Choroid plexus epithelial cell (primary cell): ENCODE measurements at places on chromosomes 6 and 20.
A peak's percentile ranks its signal among the peaks of the same experiment; 100 is the strongest.

DNA sequence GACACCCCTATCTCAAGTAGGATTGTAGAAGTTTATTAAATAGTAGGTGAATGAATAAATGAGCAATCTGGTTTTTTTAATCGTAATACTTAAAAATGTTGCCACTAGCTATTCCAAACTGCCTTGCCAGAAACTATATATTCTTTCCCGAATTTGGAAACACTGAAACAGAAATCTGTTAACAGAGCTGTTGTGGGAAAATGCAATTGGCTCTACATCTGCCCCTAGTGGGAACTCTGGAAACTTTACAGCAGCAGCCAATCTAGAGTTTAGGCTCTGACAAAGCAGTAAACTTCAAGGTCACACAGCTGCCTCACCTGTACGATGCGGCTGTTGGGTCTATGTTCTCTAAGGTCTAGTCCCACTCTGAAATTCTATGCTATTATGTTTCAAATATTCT is 41.7 kb downstream of the SYNE1 start:
- DNase-seq = peak; percentile 38

GRCh38 chr6:78131521-78131920 is 478.7 kb downstream of the MEI4 start:
- DNase-seq = no peak

DNA sequence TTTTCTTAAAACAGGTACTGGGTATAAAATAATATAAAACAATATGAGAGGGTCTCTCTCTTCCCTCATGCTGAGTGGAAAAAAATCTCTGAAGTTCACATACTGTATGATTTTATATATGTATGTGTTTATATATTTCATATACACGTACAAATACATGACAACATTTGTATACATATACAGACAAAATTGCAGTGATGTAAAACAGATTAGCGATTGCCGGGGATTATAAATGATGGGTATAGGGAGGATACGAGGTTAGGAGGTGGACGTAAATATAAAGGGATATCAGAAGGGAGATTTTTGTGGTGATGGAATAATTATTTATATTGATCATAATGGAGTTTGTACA is 194.8 kb upstream of the PRSS16 start:
- no peak for DNase-seq

GRCh38 chr6:169638388-169638787 is 63.4 kb downstream of the WDR27 start:
- DNase-seq = no peak

GRCh38 chr20:58043236-58044140 is 185.0 kb downstream of the ANKRD60 start:
- no peak for DNase-seq

DNA sequence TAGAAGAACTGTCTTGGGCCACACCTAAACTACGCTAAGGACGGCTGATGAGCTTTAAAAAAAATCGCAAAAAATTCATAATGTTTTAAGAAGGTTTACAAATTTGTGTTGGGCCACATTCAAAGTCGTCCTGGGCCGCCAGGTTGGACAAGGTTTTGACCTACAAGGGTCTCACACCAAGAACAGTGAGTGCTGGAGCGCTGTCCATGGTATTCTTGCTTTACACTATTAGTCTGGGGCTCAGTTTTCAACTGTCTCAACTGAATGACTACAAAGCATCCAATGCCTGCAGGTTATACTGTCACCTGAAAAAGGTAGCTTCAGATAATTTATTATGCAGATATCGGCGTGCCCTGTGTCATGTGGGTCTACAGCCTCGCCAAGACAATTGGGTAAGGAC is 3.7 kb upstream of the FAXC start:
- peak; percentile 18 for DNase-seq

- no peak for DNase-seq
Observed at GRCh38 chr6:43740961-43741764, 28.8 kb upstream of the VEGFA start.

- no peak for DNase-seq
Observed at GRCh38 chr20:49852522-49853080, 40.0 kb downstream of the SLC9A8 start.

GRCh38 chr6:167699141-167699931 is 127.4 kb upstream of the AFDN start:
- DNase-seq = peak; percentile 35

DNA sequence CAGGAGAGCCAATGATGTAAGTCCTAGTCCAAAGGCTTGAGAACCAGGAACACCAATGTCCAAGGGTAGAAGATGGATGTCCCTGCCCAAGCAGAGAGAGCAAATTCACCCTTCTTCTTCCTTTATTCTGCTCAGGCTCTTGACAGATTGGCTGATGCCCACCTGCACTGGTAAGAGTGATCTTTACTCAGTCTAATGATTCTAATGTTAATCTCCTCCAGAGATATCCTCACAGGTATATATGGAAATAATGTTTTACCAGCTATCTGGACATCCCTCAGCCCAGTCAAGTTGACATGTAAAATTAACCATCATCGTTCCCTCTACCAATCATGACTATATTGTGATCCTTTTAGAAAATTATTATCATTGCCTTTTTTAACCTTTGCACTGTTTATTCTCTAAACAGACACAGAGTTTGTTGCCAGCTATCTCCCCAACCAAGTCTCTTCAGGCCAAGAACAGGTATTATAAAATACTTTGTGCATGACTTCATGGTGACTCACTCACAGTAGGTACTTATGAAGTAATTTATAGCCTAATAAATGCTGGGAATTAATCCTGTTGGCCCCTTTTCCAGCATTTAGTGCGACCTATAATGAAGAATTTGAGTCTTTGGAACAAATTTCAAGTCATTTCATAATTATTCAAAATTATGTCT is 26.2 kb upstream of the TSHZ2 start:
- no peak for DNase-seq

- DNase-seq = no peak
Observed at GRCh38 chr6:164167873-164168405, 753.4 kb downstream of the QKI start.

DNA sequence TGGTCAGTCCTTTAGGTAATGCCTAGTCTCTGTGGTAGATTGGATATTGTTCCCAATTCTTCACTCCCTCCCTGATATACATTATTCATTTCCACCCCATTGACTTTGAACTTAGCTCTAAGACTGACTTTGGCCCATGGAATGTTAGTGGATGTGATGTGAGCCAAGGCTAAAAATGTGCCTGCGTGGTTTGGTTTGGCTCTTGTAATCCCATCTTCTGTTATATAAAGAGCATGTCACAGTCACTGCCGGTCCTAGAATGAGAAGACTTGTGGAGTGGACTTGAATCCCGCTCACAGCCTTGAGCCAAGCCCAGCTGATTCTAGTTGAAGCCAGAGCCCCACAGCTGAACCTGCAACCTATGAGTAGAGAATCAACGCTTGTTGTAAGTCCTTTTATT is 23.6 kb upstream of the DNAAF9 start:
- DNase-seq = no peak

DNA sequence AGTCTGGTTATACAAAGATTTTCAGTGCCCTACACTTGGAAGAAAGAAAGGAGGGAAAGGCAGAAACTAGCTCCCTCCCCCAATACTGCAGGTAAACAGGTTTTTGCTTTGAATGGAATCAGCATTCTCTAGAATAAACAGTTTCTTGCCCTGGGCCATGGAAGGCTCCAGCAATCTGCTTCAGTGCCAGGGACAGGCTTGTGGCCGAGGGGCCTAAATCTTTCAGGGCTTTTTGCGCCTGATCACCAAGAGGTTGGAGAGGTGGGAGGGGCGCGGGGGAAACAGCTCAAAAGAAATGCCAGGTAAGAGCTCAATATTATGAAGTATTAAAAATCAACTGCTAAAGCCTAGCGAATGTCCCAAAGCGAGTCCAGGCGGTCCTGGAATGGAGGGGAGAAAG is 23.8 kb downstream of the TFAP2B start:
- DNase-seq = no peak

- DNase-seq = peak; percentile 99
Observed at GRCh38 chr6:137737836-137738596, 129.0 kb upstream of the TNFAIP3 start.

GRCh38 chr6:71420095-71420692 is 131.6 kb downstream of the OGFRL1 start:
- peak; percentile 35 for DNase-seq

DNA sequence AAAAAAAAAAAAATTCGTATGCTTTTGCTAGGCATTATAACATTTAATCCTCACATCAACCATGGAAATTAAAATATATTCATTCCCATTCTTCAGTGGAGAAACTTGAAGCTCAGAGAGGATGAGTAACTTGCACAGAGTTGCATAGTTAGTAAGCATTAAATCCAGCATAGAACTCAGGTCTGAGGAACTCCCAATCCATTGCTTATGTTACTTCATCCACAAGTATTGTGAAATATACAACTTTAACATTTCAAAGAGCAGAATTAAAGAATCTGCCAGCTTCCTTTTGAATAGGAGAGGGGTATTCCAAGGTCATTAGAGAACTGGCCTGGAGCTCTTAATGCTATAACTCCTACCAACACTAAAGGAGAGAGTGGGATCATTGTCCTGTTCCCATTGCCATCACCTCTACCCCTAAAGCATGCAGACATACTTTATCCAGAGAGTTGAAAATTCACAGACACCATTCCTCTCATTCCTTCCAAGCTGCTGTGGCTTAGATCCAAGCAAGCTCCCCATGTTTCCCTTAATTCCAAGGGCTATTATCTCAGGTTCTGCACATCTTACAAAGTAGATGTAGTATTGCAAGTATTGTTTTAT is 91.9 kb downstream of the FLRT3 start:
- DNase-seq = peak; percentile 35

DNA sequence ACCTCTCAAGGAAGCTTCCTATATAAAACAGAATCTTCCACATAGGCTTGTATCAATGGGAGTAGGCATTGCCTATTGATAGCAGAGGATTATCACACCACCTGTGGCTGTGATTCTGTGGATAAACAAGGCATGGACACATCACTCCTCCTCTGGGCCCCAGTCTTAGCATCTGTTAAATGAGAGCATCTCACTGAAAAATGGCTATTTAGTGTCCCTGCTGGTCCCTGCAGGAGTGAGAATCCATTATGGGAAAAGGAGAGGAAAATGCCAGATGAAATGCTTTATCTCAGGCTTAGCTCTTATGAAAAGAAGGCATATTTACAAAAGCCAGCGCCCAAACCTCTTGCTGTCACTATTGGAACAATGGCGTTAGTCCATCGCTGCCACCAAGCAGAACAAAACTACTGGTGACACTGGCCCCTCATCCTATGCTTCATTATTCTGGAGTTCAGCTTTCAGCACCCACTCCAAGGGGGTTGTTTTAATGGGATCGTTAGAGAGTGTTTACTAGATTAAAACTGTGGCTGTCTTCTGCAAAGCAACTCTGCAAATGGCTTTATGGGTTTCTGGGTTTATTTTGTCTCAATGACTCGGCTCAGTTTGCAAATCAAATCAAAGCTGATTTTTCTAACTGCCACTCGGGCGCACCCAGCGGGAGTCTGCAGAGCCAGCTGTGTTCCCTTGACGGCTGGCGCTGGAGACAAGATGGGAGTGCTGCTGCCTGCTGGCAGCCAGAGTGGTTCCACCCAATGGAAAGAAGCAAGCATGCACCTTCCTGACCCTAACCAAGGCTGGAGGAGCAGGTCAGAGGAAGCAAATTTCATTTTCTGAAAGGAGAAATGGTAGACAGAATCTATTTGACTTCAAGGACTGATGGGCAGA is 658.8 kb upstream of the CHD6 start:
- DNase-seq = no peak

DNA sequence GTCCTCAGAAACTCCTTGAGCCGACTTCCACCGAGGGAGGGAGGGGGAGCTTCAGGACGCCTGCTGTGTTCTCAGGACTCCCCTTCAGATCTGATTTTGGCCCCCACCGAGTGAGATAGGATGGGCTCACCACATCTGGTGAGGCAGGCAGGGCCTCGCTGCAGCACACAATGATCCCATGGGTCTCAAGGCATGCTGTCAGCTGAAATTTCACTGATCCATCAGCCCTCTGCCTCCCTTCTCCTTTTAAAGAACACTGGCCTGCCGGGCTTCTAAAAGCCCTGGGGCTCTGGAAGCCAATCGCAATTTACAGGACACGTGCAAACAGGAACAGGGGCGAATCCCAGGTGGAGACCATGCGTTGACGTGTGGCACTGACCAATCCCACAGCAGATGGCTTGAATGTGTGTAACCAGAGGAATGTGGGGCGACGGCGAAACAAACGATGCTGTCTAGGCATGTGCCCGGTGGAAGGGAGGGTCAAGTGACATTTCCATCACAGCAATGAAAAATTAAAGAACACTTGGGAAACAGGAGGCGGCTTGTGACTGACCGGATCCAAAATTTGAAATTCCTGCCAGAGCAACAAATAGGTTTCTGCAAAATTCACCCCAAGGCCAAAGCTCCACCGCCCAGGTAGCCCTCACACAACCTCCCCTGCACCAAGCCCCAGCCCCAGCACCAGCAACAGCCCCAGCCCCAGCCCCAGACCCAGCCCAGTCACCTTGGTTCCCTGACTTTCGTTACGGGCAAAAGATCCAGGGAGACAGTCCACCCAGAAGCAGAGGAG is 167.1 kb upstream of the ZNF337 start:
- peak; percentile 13 for DNase-seq

DNA sequence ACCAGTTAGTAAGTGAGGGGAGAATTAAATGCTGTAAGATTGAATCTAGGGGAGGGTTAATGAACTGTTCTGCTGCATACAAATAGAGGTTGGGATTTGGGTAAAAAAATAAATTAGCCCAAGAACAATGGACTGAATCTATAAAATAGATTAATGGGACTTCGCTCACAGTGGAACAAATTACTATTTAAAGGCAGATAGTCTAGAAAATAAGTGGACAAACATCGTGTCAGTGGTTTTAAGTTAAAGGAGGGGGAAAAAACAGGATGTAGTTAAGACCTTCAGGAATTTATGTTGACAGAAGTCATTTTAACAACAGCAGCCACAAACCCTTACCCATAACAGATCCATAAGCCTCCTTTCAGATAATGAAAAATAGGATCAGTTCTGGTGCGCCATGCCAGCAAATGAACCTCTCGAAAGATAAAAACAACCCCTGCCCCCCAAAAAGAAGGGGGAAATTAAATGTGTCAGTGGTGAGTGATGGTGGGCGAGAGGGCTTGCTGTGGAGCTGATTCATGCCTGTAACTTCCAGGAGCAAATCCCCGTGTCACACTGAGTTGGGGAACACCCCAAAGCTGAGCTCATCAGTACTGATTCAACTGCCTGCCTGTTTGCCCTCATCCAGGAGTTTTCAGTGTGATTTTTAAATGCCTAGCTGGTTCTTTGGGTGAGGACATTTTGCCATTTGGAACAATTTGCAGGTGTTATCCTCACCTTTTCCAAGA is 86.8 kb downstream of the PPP1R14C start:
- no peak for DNase-seq

DNA sequence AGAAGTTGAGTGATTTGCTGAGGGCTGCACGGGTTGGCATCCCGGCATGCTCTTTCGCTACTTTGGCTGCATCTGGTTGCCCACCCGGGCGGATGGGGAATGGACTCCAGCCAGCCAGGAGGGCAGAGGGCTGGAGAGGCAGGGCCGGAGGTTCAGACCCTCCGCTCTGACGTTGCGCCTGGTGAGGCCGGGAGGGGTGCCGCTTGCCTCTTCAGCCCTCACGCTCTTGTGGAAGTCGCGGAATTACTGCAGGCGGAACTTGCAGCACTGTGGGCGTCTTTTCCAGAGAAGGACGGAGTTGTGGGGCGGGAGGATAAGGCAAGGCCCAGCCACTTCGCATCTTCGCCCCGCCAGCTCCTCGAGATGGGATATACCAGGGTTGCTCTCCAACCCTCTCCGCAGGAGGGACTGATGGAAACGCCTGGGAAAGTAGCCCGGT is 656 bp downstream of the RTEL1 start:
- peak; percentile 65 for DNase-seq
